Smooth muscle cell of the pulmonary artery (primary cell): ENCODE measurements at places on chromosomes 2 and 18. TPM values are rescaled to one million over a fixed set of nuclear protein-coding genes. Genes with fewer than 3 reads are reported as not detected.

Gene CLEC4F
- total RNA-seq: not detected in 2 replicates

Gene AGXT
- not detected in 2 replicates for total RNA-seq

Gene ATP6V1B1
- 1.1 and 2.2 TPM in 2 replicates for total RNA-seq

Gene VAMP8
- total RNA-seq: 0.33 and 0.85 TPM in 2 replicates

Gene OR6B2
- total RNA-seq: not detected in 2 replicates

Gene CHST9
- not detected in 2 replicates for total RNA-seq

Gene ABCB11
- under 0.01 and 0.13 TPM in 2 replicates for total RNA-seq

Gene MOGAT1
- total RNA-seq: not detected in 2 replicates

Gene SEPTIN10
- total RNA-seq: 96.1 and 111 TPM in 2 replicates

Gene RNU2-63P
- not detected in 2 replicates for total RNA-seq

Gene UGT1A10
- 0.10 and 0.13 TPM in 2 replicates for total RNA-seq

Gene ZNF385B
- not detected in 2 replicates for total RNA-seq

Gene MOCOS
- total RNA-seq: 5.6 and 16.6 TPM in 2 replicates

Gene LIPG
- 5.5 and 43.0 TPM in 2 replicates for total RNA-seq

Gene PID1
- total RNA-seq: 35.6 and 48.6 TPM in 2 replicates

Gene LRRTM4
- 0.07 TPM in 1 of 2 replicates, not detected in the other for total RNA-seq

Gene ALKAL2
- not detected in 2 replicates for total RNA-seq

Gene LYG2
- not detected in 2 replicates for total RNA-seq

Gene MARCO
- not detected in 2 replicates for total RNA-seq

Gene MORN2
- total RNA-seq: 8.0 and 13.4 TPM in 2 replicates

Gene TP53I3
- 16.8 and 25.8 TPM in 2 replicates for total RNA-seq

Gene TPO
- not detected in 2 replicates for total RNA-seq

Gene PTPRM
- 99.4 and 101 TPM in 2 replicates for total RNA-seq

Gene RNF152
- 36.8 and 68.2 TPM in 2 replicates for total RNA-seq

Gene UGP2
- 109 and 218 TPM in 2 replicates for total RNA-seq

Gene FLACC1
- 1.3 and 2.5 TPM in 2 replicates for total RNA-seq

Gene LRATD1
- 0.07 and 0.13 TPM in 2 replicates for total RNA-seq

Gene MARS2
- total RNA-seq: 2.5 and 5.4 TPM in 2 replicates

Gene AKAIN1
- total RNA-seq: not detected in 2 replicates
